ENCODE measurements at places on chromosomes 7 and 10.

DNA sequence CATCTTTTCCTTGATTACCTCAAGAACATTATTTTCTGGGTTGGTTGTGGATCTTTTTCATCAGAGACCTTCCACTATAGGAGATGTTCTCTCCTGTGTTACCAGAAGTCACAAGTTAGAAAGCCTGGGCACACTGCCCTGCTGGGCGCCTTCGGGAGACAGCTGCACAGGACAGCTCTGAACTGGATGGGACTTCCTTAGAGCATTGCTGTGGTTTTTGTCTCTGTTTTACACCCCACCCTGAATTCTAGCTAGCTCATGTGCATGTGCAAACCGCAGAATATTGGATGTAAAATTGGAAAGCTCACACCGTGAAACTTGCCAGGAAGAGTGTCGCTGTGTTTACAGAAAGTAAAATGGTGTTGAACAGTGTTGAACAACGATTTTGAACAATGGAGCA, 54.4 kb upstream of the SEC61G start:
- peak; percentile 54 for DNase-seq

DNA sequence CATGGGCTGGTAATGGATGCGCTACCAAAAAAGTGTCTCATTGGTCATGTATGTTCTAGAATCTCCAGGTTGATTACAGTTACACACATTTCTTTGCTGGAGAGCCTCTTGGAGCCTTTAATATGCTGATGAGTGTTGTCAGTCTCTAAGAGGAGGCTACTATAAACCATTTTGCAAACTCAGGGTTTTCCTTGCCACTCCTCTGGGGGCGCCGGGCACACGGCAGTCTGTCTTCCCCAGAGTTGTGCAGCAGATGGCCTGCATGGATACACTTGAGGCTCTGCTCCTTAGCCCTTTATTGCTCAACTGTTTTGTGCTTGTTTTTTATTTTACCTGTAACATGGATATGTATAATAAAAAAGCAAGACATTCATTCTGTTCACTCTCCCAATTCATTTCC, 196.5 kb downstream of the ACTR3B start:
- DNase-seq = no peak

- no peak for DNase-seq
These were observed 1.6 kb upstream of the ABHD11 start for GRCh38 chr7:73740212-73740611.

GRCh38 chr7:39321909-39322498, 244.2 kb upstream of the YAE1 start:
- DNase-seq = no peak

DNA sequence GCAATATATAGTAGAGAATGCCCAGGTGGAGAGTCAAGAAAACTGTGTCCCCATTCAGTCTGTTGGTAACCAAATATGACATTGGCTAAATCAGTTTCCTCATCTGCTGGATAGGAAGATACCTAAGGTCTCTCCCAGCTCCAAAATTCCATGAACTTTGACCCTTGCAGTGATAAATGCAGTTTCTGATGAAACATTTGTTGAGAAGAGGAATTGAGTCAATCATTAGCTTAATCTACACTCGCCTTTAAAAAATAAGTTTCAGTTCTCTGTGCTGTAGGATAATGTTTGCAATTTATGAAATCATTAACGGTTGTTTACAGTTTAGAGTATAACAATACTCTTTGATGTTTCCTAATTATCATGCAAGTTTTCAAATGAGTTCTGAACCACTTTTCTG, 38.0 kb upstream of the SLC25A13 start:
- DNase-seq = no peak

- DNase-seq = no peak
These were observed 28.5 kb downstream of the FRMPD2 start for GRCh38 chr10:48245977-48246376.

- no peak for DNase-seq
These were observed 171.9 kb upstream of the CACNA2D1 start for GRCh38 chr7:82615527-82615926.

DNA sequence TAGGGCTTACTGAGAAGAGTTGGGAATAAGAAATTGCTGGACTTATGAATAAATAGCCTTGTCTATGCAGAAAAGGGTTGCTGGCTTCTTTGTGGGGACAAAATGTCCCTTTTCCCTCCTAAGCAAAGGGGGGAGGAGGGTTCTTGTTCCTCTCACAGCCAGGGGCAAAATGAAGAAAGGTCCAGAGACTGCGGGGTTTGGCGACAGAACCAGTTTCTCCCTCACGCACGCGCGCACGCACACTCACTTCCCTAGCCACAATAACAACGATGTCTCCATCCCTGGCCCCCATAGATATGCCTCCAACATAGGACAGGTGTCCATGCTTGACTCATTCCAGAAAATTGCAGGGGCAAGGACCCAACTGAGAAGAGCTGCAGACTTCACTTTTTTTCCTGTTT, 3.3 kb downstream of the ZMIZ1 start:
- DNase-seq = peak; percentile 50

DNA sequence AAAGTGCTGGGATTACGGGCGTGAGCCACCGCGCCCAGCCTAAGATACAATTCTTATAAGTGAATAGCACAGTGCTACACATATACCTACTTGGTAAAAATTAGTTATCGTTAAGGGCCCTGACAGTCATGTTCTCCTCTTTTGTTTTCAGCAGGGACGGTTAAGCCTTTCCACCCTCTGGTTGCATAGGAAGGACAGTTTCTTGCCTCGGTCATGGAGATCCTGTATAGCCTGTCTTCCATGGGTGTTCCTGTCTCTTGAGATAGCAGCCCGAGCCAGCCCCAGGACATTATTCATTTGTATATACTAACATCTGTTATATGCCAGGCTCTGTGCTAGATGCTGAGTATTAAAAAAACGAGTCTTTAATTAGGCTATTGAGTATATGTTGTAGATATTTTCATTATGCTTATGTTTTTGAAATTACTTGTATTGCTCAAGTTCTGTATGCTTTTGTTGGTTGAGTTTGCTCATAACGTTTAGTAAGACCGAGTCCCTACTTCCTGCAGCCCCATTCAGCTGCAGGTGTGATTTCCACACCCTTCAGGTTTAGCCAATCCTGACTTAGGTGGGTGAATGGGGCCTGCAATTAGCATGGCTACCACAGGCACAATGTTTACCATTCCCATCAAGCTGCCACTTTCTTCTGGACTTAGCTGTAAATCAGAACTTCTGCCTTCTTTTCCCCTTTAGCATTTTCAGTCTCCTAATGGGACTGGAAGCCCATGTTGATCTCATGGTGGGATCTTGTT, 24.8 kb downstream of the CCSER2 start:
- no peak for DNase-seq

DNA sequence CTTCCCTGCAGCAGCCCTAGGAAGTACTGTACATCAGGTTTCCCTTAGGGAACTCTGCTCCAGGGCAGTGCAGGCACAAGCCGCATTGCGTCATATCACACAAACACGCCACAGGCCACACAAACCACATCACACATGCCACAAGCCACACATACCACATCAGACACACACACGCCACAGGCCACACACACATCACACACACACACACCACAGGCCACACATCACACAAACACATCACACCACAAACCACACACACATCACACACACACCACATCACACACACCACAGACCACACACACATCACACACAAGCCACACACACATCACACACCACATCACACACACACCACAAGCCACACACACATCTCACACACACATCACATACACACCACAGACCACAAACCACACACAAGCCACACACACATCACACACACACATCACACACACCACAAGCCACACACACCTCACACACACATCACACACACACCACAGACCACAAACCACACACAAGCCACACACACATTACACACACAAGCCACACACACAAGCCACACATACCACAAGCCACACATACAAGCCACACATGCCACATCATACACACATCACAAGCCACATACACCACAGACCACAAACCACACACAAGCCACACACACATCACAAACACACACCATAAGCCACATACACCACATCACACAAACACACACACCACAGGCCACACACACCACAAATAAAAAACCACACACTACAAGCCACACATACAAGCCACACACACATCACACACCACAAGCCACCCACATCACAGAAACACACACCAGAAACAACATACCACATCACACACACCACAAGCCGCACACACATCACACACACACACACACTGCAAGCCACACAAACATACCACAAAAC, 53.4 kb downstream of the TMEM209 start:
- peak; percentile 49 for DNase-seq

DNA sequence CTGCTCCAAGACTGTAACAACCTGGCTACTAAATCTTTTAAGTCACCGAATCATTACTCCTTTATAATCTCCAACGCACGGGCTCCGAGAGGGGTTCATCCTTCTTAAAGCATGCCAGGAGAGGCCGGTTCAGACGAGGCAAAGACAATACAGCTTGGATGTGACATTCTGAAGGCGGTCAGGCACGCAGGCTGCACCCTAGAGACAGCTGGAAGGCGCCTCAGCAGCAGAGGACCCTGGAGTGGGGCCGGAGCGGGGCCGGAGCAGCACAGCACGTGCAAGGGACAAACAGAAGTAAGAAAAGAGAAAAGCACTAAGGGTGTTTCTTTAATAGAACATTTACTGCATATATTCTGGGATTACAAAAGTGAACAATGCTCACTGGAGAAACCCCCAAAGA, 97.8 kb upstream of the PPP2R2D start:
- DNase-seq = no peak

- DNase-seq = no peak
These were observed 155.5 kb downstream of the SNX10 start for GRCh38 chr7:26447116-26447515.

DNA sequence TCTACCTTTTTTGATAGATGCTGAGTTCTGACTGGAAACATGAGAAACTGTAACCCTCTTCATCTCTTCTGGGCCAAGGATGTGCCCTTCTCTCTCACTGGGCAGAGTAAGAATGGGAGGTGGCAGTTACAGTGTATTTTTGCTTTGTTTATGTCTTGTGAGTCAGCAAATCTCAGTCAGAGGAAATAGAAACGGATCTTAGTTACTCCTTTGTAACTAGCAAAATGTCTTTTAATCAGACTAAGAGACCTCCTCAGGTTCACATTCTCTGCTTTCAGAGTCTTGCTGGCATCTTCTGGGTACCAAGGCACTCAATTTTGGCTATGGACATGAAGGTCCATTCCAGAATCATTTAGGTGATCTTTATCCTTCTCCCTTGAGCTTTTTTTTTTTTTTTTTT, 70.9 kb downstream of the HHEX start:
- peak; percentile 78 for DNase-seq

DNA sequence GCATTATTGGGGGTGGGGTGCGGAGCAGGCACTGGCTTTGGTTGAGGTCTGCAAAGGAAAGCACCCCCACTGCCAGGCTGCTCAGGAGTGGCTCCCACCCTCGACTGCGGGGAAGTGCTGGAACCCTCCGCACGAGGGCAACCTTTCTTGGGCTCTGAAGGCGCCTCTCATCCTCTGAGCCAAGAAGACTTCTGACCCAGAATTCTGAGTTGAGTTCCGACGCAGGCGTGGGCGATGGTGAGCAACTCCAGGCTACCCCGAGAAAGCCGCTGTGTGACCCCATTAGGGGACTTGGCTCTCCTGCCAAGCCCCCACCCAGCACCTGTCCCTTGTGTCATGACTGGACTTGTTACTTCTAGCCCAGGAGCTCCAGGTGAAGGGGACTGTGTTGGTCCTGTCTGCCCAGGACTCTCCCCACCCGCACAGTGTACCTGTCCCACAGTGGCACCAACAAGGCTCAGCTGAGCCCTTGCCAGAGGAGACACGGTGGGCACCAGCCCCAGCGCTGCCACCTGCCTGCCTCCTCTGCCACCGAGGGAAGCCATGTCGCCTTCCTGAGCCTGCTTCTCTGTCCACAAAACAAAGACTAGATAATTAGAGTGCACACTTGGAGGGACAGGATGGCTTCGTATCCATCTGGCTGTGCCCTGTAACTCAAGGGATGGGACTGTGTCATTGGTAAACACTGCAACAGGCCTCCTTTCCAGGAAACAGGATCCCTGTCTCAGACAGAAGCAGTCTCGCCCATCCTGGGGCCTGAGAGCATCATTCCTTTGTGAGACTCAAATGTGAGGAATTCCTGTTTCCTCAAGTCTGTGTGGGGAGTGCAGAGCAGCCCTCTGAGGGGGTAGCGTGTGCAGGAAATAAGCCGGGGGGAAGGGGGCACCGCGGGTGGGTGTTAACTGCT, 128.8 kb downstream of the LHPP start:
- no peak for DNase-seq

DNA sequence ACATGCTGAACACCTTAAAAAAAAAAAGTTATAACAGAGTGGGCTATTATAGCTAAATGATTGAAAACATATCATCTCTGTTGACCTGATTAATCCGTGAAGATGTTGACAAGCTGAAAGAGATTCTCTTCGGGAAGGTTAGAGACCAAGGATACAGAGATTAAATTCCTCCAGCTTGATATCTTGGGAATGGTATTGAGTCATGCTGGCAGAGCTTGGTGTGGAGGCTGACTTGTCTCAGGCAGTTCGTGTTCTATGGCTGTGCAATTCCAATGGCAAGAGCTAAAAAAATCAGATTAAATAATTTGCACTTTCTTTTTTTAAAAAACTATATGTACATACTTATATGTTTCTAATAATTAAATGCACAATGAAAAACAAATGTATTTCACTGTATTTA, 24.9 kb upstream of the CACNA2D1 start:
- peak; percentile 52 for DNase-seq

- no peak for DNase-seq
These were observed 168.2 kb downstream of the TNS3 start for GRCh38 chr7:47413526-47414341.

GRCh38 chr7:1259621-1260243, 27.1 kb downstream of the UNCX start:
- no peak for DNase-seq

GRCh38 chr10:26557641-26558014, 119.5 kb downstream of the APBB1IP start:
- peak; percentile 69 for DNase-seq

GRCh38 chr10:113473851-113474250, 79.0 kb upstream of the HABP2 start:
- DNase-seq = peak; percentile 72

DNA sequence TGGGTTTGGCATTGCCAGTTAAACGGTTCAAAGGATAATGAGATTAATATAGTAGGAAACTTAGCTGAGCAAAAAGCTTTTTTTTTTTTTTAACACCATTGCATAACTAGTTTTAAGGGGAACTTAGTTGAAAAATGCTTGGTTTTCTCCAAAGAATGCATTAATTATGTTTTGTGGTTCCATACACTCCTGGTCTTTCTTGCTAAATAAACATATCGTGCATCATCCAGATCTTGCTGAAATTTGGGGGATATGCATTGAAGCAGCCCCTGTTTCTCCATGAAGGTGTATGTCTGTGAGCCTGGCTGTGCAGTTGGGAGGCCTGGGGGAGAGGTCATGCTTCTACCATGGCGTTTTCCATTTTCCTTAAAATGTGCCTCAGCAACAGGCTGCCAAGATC, 558.2 kb upstream of the GALNT17 start:
- DNase-seq = peak; percentile 44

GRCh38 chr7:6256677-6257535, 15.5 kb downstream of the CYTH3 start:
- peak; percentile 47 for DNase-seq

- DNase-seq = peak; percentile 25
These were observed 107.0 kb upstream of the INSIG1 start for GRCh38 chr7:155190688-155191087.

- DNase-seq = peak; percentile 69
These were observed 162.9 kb downstream of the GRK5 start for GRCh38 chr10:119370111-119370741.

All from fibroblast of lung (primary cell).